Stimulated activated CD8-positive, alpha-beta memory T cell treated with anti-CD3 and anti-CD28 coated beads, Interleukin-4, amount 100 ng/mL, for 4 hours (primary cell): ENCODE measurements at places on chromosomes 1 and 21.

DNA sequence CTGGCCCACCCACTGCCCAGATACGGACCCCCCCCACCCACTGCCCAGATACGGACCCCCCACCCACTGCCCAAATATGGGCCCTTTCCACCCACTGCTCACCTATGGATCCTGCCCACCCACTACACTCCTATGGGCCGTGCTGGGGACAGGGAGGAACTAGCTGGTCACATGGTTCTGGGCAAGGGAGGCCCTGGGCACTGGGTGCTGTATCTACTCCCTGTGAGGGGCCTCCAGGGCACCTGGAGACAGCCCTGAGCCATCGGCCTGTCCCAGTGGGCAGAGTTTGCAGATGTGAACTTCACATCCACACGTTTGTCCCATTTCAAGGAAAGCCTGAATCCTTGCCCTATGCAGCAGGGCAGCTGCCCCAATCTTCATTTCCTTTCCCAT is 71.4 kb upstream of the COL6A1 start:
- no peak for DNase-seq

GRCh38 chr1:65256860-65257708 is 52.3 kb upstream of the DNAJC6 start:
- DNase-seq: no peak

DNA sequence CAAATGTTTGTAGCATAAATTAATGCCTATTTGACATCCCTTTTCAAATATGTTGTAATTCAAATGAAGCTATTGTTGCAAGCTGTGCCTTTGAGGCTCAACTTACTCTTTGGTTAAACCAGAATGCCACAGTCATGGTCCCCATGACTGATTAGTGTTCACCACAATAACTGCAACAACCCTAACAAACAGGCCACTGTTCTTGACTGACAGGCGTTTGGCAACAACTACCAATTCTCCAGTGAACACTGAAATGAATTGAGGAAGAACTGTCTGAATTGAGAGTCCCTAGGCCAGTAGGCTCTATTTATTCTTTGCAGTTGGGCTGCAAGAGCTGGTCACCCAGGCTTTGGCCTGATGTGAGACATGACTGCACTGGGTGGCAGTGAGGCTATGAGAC is 6.6 kb upstream of the TMEM167B start:
- no peak for DNase-seq

DNA sequence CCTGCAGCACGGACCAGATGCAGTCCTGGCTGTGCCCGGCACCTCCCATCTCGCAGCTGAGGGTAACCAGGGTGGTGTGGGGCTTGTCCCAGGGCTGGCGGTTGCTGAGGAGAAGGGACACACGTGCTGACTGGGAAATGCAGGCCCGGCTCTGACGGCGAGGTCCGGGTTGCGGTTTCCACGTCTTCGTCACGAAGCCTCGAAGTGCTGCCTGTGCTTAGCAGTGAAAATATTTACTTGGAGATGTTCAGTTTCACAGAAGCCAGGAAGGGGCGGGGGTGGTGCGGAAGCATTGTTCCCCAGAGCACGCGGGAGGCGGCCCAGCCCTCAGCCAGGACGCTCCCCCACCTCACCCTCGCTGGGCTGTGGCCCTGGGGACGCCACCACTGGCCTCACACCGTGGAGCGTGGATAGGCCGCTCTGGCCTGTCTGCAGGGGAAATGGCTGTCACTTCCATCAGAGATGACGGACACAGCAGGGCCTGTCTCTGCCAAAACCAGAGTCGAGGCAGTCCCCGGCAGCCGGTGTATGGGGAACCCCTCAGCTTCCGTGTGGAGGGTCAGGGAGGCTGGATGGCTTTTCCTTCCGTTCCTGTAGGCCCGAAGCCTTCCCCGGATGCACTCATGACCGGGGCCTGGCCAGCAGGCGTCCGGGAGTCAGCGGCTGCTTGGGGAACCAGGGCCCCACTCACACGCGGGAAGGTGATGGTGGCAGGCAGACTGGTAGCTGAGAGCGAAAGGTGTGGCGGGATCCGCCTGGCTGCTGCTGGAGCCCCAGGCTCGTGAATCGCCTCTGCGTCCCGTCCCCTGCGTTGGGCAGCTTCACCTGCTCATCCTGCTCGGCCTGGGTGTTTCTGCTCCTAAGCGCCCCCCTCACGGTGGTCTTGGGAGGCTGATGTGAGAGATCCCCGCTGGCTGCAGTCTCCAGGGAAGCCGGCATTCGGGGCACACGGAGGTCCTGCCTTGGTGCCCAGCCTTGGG is 14.7 kb upstream of the POFUT2 start:
- no peak for DNase-seq

DNA sequence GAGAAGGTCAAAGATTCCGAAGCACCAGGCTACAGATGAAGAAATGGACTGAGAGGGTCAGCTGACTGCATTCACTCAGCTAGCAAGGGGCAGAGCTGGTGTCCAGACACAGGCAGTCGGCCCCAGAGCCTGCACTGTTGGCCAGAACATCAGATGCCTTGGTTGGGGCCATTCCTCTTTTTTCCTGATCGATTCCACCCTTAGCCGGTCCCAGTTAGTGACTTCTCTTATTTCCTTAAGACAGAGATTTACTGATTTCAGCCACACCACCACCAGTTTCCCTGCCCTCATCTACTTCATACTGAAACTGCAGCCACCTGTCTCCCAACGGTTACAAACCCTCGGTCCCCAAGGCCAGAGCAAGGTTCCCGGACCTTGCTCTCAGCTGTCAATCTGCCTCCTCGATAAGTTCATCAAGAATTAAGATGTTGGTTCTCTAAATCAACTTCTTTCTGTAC is 11.5 kb downstream of the CD58 start:
- DNase-seq: no peak

DNA sequence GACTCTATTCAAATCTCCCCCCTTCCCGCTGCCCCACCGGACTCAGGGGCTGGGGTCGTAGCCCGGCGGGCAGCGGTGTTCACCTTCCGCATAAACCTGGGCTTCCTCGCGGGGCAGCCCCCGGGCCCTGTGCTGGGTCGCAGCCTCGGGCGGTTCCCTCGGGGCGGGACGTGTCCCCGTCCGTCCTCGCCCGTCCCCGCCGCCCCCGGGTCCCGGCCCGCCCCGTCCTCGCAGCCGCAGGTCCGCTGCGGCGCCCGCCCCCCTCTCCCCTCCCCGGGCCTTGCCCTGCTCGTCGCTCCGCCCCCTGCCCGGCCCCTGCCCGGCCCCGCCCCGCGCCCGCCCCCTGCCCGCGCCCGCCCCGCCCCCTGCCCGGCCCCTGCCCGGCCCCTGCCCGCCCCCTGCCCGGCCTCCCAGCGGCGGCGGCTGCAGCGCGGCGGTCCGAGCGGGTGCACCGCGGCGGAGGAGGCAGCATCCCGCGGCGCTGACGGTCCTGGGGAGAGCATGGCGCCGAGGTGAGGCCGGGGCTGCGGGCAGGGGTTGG is at the start of gene COL18A1:
TSS of gene COL18A1 (plus strand) at position 436 of the 541 bp plus-strand sequence. CDS start at position 502, 66 bp downstream.
- DNase-seq: no peak

- no peak for DNase-seq
These were observed 26.4 kb downstream of the ZNF697 start for GRCh38 chr1:119621705-119622104.

DNA sequence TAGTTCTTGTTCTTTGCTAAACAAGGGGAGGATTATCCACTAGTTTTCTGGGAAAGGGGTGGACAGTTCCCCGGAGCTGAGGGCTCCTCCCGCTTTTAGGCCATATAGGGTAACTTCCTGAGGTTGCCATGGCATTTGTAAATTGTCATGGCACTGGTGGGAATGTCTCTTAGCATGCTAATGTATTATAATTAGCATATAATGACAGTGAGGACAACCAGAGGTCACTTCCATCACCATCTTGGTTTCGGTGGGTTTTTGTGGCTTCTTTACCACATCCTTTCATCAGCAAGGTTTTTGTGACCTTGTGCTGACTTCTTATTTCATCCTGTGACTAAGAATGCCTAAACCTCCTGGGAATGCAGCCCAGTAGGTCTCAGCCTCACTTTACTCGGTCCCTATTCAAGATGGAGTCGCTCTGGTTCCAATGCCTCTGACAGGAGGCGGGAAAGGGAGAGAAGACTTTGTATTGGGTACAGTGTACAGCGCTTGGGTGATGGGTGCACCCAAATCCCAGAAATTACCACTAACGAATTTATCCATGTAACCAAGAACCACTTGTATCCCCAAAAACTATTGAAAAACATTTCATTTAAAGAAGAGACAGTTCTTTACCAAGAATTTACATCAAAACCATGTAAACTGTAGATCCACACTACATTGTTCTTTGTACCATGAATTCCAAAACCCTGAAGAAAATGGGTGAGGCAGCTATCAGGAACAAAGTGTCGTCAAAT is 8.7 kb upstream of the SLC2A5 start:
- DNase-seq: no peak

DNA sequence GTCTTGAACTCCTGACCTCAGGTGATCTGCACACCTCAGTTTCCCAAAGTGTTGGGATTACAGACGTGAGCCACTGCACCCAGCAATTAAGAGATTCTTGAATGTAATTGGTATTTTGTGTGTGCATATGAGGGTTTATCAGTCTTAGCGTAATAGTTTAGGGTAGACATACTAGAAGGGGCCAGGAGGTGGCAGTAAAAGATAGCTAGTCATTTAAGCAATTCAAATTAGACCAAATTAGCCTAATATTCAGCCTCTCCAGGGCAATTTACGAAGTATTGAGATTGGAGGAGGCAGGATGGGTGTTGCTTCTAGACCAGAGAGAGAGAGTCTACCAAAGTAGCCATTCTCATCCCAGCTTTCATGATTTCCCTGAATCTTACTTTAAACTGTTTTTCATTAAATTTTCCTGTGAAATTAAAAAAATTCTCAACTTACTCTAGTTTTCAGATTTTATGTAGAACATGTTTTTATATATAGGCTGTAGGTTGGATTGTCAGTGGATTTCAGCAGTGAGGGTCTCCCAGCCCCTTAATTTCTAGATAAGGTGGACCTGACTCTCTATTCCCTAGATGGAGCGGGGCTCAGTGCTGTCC is 119.7 kb downstream of the HHAT start:
- no peak for DNase-seq

DNA sequence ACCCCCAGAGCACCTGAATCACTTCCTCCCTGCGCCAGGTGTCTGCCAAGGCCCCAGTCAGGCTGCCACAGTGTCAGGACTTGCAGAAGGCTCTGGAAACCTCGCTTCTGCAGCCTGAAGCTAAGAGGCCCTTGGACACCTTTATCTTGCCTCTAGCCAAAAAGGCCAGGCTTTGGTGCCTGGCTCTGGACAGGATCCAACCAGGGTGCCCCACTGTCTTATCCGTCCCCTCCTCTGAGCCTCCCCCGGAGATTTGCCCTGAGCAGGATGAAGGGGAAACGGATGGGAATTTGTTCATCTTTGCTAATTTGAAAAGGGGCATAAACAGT is 12.8 kb upstream of the CLSTN1 start:
- DNase-seq: no peak

DNA sequence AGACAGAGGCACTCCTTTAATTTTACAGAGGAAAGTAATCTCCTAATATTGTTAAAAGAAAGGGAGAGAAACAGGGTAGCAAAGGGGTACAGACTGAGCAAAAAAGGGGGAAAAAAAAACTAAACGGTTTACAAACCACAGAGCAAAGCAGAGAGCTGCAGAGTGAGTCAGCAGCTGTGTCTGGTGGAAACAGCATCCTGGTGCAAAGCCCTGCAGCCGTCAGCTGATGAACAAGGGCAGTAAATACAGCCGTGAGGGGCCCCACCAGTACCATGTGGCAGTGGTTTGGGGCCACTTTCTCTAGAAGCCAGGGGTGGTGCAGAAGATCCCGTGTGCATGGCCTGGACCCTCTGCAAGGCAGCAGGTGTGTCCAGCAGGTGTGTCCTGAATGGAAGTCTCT is 111.3 kb downstream of the ERG start:
- DNase-seq: no peak

- no peak for DNase-seq
These were observed 9.3 kb downstream of the MYBPH start for GRCh38 chr1:203166192-203166940.

DNA sequence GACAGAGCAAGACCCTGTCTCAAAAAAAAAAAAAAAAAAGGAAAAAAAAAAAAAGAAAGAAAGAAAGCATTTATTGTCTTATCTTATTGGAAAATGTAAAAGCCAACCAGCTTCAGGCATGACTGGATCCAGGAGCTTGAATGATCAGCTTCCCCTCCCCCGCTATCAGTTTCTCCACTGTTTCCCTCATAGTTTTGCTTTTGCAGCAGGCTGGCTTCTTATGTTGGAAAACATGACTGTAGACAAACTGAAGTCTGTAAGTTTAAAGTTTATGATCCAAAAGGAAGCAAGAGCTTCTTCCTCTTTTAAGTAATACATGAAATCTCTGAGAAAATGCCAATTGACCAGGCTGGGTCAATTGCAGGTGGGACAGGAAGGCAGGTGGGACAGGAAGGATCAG is 52.2 kb downstream of the FHAD1 start:
- no peak for DNase-seq

DNA sequence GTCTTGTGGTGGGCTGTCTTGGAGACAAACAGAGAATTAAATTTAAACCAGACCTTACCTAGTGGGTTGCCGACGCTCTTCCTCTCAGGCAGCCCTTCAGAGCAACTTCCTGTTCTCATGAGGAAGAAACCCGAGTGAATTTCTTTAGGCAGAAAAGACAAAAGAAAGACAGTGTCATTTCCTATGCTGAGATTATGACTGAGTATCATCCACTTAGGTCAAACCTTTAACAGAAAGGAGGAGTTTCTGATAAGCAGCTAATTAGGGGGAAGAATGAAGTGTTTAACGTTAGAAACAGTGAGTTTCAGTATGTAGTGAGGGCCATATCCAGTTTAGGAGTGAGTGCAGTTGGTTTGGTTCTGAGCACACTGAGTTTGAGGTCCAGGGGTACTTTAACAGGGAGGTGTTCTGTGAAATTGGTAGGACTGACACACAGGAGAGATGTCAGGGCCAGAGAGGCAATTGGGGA is 38.7 kb downstream of the FASLG start:
- DNase-seq: no peak

- DNase-seq: no peak
These were observed 11.8 kb upstream of the TTC22 start for GRCh38 chr1:54812801-54813484.

GRCh38 chr1:27162090-27162489 is 7.2 kb upstream of the SLC9A1 start:
- no peak for DNase-seq

GRCh38 chr21:27371975-27372331 is 405.1 kb upstream of the ADAMTS5 start:
- no peak for DNase-seq

- no peak for DNase-seq
These were observed 12.5 kb downstream of the MACO1 start for GRCh38 chr1:25443030-25443699.

GRCh38 chr1:229059671-229060539 is 211.0 kb upstream of the RAB4A start:
- no peak for DNase-seq

DNA sequence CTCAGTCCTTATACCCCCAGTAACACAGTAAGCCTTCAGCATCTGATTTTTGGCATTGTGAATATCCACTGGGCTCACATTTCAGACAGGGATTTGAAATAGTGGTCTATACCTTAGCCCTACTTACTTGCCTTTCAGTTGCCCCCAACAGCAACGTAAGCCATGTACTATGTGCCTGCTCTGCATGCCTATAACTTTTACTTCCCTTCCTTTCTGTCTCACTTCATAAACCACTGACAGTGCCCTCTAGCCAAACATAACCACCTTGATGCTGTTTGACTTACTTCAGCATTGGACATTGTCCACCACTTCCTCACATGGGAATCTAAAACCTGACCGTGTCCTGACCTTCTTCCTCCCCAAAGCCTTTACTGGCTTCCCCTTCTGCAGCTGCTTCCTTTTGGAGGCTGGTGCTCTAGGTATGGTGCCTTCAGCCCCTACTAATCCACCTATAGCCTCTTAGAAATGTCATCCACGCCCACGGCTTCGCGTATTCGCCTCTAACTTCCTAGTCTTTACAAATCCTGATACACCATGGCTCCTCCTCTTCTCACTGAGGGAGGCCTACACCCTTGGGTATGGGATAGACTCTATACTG is 3.6 kb upstream of the ZNF672 start:
- DNase-seq: no peak
